ENCODE measurements at places on chromosomes 3 and 15.
A peak's percentile ranks its signal among the peaks of the same experiment; 100 is the strongest.

DNA sequence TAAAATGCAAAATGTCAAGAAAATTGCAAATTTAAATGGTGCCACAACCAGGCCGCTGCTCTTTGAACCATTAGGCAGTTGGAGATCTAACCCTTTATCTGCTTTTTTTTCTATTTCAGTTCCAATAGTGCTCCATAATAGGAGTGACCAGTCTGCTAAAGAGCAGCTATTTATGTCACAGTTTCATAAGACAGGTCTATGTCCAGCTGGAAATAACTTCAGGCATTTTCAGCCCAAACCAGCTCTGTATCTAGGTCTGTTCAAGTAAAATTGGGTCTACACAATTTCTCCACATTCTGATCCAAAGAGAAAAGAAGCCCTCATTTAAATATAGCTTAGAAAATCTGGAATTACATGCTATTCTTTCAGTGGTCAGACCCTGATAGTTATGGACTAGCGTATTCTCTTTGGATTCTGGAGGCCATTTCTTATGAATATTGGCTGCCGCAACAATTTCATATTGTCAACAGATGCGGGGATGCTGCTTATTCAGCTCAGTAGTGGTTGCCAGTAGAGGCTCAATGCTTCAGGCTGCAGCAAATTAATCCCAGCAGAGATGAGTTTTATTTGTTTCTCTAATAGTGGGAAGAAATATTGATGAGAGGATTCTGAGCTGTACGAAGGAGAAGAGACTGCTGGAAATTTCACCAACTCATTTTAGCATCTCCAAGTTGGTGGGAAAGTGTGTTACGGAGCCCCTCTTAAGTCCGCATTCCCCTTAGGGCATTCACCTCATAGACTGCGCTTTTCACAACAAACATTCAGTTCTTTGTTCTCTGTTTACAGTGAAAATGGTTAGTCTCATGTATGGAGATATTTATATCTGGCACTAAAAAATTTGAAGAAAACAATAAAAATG lies 887.0 kb downstream of the ROBO1 start:
- DNase-seq, result no peak

DNA sequence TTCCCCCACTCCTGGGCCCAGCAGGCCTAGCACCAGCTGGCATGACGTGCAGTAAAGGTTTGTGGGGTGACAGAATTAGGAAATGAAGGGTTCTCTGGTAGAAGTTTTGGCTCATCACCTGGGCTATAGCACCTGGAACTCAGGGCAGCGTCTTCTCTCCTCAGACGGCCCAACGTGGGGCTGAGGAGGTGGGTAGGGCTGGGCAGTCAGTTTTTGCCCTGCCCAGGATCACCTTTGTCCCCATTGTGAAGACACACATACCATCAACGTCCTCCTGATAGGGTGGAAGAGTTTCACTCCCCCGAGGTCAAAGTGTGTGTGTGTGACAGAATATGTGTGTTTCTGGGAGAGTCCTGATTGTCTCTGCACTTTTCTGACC lies 12.1 kb downstream of the KBTBD13 start:
- DNase-seq, result no peak

DNA sequence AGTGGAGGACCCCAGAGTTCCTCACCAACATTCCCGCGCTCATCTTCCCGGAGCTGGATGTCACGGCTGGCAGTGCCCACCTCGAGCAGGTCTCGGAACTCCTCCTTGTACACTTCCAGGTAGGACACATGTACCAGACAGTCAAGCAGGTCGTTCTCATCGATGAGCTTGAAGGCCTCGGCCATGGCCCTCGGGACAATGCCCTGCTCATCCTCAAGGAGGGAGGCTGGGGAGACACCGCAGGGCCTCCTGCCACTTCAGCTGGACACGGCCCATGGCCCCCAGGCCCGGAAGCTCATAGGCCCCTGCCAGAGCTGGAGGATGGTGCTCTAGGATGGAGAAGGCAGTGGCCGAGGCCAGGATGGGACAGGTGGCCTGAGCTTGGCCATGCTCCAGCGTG lies 5.6 kb downstream of the KIF7 start:
- no peak for DNase-seq

DNA sequence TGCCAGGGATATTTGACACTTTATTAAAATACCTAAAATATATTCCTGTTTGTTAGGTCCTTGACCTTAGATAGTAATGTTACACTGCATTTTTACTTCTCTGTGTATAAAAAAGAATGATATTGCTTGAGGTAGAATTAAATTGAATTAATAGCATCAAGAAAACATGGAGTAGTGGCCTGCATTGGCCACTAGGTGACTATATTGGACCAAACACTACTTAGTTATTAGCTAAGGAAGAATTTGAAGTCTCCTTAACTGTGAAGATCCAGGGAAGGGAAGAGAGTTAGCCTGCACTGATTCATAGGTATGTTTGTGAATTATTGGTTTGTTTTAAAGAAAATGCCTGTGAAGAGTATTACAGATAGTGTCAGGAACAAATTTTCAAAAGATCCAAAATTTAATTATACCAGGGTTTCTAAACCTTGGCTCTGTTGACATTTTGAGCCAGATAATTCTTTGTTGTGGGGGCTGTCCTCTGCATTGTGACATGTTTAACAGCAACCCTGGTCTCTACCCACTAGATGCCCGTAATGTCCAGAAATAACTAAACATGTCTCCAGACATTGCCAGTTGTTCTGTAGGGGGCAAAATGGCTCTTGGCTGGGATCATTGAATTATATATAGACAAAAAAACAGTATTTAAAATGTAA lies 103.6 kb upstream of the THSD4 start:
- no peak for DNase-seq

DNA sequence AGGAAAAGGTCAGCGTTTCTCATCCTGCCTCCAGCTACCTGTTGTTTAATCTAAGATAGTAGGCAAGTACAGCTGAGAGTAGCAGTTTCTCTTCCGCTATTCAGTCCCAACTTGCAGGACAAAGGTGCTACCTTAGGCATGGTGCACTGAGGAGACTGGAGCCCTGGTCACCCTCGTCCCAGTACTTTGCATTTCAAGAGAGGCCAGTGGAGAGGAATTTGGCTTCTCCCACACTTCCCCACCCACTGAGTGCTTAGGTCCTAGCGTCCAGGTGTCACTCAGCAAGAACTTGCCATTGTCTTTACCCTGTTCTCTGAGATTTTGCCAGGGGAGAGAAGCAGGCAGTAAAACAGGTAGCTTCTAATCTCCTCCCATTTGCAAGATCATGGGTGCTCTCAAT lies 12.5 kb upstream of the RPN1 start:
- no peak for DNase-seq

DNA sequence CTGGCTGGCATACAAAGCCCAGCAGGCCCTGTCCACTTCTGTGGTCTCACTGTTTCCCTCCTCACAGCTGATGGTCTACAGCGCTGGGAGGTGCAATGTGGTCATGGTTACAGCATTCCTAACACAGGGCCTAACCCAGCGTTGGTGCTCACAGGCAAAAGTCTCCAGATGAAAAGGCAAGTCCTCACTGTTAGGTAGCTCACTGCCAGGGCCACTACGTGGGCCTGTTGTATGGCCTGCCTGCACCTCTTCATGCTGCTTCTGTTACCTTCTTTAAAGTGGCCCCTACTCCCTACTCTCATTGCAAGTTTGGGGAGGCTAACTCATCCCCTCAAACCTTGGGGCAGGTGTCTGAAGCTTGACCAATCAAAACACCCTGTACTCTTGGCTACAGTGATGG lies 31.3 kb downstream of the CCDC13 start:
- no peak for DNase-seq

GRCh38 chr3:120451272-120451761 lies 525 bp upstream of the FSTL1 start:
- no peak for DNase-seq

- DNase-seq, result no peak
Observed at GRCh38 chr3:37905346-37905745, 43.7 kb downstream of the CTDSPL start.

GRCh38 chr3:155804323-155804722 lies 1.8 kb downstream of the C3orf33 start:
- DNase-seq, result no peak

DNA sequence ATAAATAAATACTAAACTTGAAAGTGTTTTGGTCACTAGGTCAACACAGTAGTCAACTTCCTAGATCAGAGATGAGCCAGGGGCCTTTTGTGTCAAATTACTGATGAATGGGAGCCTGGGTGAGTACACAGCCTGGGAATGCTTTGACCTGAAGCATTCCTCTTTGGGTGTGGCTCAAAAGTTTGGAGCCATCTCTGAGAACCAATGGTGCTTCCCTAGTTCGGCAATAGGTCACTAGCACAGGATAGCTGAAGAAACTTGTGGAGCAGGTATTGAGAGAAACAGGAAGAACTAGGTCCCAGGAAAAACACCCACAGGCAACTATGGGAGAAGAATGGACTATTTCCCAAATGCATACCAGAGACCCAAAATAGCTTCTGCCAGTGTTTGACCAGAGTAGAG lies 56.6 kb upstream of the PLXND1 start:
- no peak for DNase-seq

DNA sequence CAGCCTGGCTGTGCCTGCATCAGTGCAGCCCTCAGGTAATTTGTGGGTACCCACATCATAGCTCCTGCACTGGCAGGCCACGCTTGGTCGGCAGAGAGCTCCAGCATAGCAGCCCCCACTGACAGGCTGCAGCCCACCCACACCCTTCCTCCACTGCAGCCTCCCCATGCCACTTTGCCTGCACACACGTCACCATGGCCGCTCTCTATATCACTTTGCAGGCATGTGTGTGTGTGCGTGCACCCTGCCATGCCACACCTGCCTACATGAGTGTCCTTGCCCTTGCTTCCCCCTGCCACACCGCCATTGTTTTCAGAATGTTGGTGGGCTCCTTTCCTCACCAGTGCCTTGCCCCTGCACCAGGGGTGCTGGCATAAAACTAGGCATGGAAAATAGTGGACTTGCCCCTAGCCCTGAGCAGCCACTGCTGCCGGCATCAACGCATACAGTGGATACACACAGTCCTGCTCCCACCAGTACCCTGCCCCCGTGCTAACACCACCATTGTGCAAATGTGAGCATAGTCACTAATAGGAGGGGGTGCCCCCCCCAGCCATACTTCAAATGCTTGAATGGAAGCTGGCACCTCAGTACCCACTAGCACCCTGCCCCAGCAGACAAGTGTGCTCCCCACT lies 278.7 kb upstream of the MANF start:
- no peak for DNase-seq

GRCh38 chr3:188037195-188037718 lies 116.7 kb upstream of the LPP start:
- no peak for DNase-seq

- no peak for DNase-seq
Observed at GRCh38 chr3:58350627-58351013, 17.9 kb downstream of the PXK start.

- no peak for DNase-seq
Observed at GRCh38 chr3:122959339-122959738, 68.2 kb downstream of the SEMA5B start.

DNA sequence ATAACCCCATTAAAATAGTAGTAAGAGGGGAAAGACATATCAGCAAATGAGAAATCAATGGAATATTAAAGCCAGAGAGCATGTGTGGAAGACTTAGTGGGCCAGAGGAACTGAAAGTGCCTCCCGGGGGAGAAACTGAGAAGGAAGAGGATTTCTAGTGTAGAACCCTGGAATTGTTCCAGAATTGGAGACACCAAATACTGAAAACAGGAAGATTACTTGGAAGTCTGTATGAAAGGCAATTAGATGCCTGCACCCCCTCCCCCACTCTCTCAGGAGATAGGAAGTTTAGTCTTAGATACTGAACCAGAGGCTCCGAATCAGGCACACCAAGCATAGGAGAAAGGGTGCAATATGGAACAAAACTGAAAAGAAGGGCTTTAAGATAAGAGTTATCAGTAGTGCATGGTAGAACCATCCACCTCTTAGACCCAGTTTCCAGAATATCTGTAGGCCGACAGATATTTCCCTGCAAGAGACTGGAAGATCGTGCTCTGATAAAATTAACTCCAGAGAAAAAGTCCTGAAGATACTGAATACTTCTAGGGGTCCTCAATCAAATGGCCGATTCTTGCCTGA lies 32.4 kb downstream of the KLHL18 start:
- no peak for DNase-seq

- DNase-seq, result peak; percentile 69
Observed at GRCh38 chr3:46866720-46867549, 3.7 kb upstream of the MYL3 start.

- DNase-seq, result no peak
Observed at GRCh38 chr15:41827290-41827879, 507 bp upstream of the JMJD7 start.

DNA sequence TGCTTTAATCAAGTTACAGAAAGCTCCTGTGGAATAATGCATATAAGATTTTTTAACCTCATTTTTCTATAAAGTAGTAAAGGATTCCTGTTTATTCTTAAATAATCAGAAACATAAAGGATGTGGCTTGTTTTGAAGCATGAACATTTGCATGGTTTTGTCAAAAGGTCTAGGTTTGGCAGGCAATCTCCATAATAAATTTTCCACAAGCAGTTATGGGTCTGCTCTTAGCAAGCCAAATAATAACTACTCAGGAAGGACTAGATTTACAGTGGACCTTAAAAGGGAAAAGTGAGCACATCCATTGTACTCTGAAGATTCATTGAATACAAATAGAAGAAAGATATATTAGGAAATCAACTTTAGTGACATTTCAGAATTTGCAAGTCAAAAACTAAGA lies 407.3 kb upstream of the CBLB start:
- no peak for DNase-seq

DNA sequence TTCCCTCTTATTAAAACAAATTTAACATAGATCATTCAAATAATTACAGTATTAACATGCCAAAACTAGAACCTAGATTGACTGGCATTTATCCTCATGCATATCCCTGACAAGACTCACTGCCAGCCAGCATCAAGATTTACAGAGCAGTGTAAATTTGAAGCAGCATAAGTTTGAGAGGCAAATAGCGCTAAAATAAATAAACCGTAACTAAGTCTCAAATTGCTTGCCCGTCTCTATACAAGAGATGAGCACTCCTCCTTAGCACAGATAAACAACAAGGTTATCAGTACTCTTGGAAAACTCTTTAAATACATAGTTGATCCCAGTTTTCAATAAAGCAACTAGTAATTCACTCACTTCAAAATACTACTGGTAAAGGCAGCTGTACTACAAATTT lies 29.6 kb downstream of the MSL2 start:
- DNase-seq, result no peak

DNA sequence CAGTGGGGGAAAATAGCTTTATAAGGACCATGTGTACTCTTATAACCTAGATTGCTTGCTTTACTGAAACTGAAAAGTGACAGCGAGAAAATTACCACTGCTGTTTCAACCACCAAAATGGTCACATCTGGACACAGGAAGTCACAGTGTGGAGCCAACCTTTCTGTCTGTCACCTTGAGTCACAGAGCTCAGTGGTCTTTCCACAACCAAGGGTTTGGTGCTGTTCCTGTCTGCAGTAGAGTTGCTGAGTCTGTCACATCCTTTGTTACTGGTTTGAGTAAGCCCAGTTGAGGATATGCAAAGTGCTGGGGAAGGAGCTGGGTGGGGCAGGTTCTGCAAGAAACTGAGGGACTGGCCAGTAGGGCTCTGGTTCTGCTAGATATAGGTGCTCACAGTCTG lies 139.1 kb upstream of the EIF1B start:
- no peak for DNase-seq

All from stimulated activated CD4-positive, alpha-beta T cell treated with anti-CD3 and anti-CD28 coated beads, TNF-alpha, amount 100 ng/mL, for 1 hour (primary cell).